Activated CD4-positive, alpha-beta T cell treated with anti-CD3 and anti-CD28 coated beads, Interleukin-2, amount 50 U/mL, for 4 hours (primary cell): ENCODE measurements at places on chromosomes 6 and 20.

GRCh38 chr20:23046431-23046830, 3.0 kb downstream of the THBD start:
- DNase-seq, result no peak

DNA sequence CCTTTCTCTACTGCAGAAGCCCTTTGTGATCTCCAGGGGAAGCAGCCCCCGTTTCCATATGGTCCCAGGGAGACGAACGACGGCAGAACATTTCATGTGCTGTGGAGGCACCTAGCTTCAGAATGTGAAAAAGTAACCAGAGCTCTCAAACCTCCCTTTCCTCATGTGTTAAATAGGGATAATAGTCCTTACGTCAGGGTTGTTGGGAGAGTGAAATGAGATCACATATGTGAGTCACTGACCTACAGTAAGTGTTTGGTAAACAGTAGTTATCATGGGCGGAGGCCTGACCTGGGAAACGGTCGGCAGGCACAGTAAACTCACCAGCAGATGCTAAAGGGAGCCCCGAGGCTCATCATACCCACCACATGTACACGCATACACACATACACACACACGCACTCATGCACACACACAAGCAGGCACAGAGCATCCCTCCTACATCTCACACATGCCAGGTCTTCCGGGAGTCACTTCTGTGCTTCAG, 89.7 kb downstream of the LY86 start:
- no peak for DNase-seq

DNA sequence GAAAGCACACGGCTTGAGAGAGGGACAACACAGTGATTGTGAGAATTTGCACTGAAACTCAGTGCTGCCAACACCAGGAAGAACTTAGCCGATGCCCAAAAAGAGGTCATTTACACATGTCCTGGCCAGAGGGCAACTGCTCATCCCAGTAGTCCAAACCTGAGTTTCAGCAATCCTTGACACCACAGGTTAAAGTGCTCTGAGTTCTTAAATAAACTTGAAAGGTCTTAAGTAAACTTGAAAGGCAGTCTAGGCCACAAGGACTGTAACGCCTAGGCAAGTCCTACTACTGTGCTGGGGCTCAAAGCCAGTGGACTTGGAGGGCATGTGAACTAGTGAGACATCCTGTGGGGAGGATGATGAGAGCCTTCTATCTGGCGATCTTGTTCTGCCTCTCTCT, 14.1 kb downstream of the SNX14 start:
- no peak for DNase-seq

- DNase-seq, result no peak
Observed at GRCh38 chr6:44093066-44093465, 34.2 kb downstream of the MRPL14 start.

GRCh38 chr6:25511376-25511775, 140.6 kb upstream of the SCGN start:
- DNase-seq, result no peak

DNA sequence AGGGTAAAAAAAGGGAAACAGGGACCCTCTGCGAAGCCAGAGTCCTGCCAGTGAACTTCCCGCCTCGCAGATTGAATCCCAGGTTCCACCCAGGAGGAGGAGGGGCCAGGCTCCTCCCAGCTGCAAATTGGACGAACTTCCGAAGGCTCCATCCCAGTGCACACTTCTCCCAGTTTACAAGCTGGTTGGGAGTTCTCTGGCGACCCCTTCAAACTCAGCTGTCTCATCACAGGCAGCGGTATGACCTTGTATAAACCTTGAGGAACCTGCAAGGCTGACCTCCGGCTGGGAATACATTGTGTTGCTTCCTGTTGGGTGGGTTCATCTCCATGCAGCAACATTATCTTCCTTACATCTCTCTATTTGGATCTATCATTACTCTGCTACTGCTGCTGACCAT, 962.7 kb downstream of the GRIK2 start:
- DNase-seq, result no peak

DNA sequence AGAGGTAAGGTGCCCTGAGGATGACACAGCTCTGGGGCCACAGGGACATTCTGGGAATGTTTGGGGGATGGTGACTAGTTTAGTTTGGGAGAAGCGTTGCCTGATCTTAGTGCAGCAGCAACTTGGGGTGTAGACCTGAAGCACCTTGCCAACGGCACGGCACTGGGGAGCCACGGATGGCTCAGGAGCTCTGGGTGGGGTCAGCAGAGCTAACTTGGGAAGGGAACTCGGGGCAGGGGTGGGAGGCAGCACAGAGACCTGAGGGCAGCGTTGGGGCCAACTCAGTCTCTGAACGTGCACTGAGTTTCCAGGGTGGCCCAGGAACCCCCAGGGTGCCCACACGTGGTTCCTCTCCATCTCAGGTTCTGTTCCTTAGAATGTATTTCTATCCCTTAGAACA, 14.9 kb downstream of the THBS2 start:
- DNase-seq, result no peak

DNA sequence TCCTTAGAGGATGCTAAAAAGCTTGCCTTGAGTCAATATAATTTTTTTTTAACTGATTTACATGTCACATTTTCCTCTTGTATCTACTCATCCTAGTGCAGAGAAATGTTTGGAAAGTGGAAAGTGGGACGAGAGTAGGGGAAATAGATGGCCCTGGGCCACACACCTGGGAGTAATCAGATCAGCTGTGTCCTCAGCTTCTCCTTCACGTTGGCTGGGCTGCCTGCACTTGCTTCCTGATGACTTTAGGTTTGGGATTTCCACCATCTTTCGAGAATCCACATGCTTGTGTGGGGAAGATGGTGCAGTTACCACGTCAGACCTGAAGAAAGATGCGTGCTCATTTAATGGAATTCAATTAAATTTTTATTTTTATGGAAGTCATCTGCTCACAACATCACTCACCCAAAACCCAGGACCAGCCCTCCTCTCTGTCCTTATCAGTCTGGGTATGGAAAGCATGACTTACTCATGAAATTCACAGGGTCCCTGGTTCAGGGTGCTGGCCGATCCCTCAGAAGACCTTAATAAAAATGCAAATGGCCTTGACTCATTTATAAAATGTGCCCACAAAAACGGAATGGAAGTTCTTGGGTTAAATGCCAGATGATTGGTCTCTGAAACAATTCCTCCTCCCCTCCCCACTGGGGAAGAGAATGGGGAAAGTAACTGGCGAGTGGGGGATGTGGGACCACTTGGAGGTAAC, 74.5 kb upstream of the TIAM2 start:
- no peak for DNase-seq

- no peak for DNase-seq
Observed at GRCh38 chr20:34193051-34193450, 48.2 kb upstream of the ASIP start.

GRCh38 chr6:165922309-165922794, 245.3 kb downstream of the TBXT start:
- DNase-seq, result no peak

DNA sequence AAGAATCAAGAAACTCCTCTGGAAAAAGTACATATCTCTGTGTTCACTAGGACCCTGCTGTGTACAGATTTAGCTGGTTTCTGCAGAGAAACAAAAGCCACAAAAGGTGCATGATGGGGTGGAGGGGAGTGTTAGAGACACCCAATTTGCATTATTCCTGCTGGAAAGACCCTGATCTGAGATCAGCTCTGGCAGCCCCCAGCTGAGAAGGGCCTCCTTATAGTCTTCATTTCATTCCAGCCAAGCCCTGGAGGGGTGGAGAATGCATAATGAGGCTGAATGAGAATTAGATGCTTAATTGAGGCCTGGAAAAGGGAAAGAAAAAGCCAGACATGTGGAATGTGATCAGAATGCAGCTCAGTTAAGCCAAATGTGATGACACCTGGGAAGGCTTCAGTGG, 545.6 kb downstream of the KIF16B start:
- DNase-seq, result no peak

GRCh38 chr6:151729829-151730495, 77.5 kb upstream of the ESR1 start:
- no peak for DNase-seq

DNA sequence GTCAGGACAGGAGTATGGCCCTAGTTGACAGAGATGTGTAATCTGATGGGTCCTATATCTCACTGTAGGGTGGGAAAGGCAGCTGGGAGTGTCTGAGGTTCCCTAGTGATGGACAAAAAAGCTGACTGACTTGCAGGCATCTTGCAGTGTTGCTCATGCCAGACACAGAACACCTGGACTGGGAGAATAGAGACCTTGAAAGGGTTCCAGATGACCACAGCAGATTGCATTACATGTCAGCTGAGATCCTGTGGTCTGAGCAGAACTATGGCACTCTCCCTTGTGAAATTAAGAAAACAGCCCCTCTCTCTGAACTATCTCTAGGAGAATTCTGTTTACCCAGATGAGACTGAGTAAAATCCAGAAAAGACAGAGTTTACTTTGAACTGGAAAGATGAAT, 212.6 kb upstream of the MAN1A1 start:
- no peak for DNase-seq

DNA sequence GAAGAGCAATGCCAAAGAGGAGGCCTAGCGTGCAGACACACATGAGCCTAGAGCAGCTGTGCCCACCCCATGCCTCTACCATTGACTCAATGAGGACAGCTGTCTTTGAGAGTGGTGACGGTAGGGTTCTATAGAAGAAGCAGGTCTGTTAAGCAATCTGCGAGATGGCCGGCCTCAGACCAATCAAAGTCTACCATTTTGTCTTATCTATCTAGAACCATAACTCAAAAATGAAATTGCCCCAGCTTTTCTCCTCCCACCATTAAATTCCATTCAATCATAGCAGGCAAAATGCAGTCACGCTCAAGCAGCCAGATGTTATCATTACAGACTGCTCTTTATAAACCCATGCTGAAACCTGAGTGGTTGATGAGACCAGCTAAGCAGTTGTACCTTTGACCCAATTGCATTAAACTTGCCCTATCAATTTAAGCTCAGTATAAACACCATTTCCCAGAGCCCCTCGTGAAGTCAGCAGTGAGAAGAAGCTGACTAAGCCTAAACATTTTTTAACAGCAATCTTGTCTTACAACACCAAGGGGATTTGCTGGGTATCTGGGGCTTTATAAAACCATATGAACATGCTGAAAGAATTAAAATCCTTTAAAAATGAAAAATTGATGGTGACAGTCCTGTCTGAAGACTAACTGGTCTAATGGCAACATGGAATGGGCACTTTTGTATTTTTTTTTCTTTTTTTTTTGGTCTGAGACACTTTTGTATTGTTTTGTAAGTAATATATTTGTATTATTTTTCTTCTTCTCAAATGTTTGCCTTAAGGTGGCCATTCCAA, 57.5 kb downstream of the FOXC1 start:
- DNase-seq, result no peak

GRCh38 chr20:23340524-23340923, 10.1 kb upstream of the NXT1 start:
- no peak for DNase-seq

DNA sequence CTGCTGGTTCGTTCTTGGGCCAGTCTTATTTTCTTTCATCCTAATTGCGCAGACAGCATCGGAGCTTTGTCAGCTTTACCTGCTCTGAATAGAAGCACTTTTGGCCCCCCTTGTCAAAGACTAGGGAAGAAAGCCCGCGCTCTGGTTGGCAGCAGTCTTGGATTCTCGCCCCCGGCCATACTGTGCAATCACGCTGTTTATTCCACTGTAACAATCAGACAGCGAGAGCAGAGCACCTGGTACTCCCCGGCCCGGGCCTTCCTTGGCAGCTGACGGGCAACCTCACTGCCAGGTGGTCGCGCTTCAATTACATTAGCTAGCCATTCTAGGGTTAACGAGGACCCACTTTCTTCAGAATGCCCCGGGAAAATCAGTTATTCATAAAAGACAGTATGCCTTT, 72.6 kb downstream of the INSM1 start:
- no peak for DNase-seq

DNA sequence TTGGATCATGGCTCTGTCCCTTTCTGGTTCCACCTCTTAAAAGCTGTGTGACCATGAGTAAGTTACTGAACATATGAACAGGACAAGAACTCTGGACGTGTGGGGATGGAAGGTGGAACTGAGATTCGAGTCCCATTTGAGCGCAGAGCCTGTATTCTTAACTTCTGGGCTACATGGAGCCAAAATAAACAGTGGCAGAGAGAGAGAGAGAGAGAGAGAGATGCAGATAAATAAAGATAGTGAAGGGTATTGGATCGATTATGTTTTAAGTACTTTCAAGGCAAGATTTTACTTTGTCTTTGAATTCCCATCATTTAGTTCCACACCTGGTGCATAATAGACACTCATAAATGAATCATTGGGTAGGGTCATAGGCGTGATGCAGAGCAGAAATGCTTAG, 39.7 kb downstream of the SLC35D3 start:
- DNase-seq, result no peak

DNA sequence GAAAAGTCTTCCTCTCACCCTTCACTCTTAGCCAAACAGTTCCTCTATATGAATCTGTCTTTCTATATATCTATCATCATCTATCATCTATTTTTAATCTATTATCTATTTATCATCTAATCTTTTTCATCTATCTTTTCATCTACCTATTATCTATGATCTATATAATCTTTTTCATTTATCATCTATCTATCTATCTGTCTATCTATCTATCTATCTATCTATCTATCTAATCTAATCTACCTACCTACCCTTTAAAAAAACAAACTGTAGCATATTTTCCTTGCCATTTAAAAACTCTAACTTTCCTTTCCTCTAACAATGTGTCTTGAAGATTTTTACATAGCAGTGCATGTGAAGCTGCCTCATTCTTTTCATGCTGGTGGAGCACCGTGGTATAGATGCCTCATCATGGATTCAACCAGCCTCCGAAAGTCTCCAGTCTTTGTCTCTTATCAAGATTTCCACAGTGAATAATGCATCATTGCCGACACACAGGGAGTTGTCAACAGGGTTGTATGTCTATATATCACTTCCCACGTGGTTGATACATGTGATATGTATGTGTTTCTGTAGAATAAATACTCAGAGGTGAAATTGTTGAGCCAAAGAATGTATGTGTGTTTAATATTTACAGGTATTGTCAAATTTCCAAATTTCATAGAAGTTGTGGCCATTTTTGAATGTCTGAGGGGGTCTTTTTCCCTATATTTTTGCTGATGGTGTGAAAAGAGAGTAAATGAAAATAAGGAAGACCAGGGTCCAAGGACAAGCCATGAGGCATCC, 51.3 kb downstream of the VEGFA start:
- DNase-seq, result no peak

GRCh38 chr20:56376331-56376730, 15.7 kb downstream of the AURKA start:
- no peak for DNase-seq

DNA sequence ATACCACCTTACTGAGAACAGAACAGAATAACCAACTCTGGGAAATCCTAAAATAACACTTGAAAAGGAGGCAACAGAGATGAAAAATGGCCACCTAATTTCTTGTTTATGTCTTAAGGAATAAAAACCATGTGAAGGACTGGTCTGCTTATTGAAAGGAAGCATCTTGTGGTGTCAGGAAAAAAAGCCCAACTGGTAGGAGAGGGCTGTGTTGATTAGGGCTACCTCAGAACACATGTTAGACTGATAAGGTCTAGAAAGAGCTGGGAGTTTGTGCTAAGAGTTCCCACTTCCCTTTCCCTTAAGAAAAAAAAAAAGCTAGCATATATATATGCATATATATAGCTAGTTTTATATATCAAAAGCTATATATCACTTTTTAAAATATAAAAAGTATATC, 425.3 kb upstream of the BTBD3 start:
- no peak for DNase-seq
